Effector memory CD4-positive, alpha-beta T cell (primary cell): ENCODE measurements at places on chromosomes 2 and 18.

DNA sequence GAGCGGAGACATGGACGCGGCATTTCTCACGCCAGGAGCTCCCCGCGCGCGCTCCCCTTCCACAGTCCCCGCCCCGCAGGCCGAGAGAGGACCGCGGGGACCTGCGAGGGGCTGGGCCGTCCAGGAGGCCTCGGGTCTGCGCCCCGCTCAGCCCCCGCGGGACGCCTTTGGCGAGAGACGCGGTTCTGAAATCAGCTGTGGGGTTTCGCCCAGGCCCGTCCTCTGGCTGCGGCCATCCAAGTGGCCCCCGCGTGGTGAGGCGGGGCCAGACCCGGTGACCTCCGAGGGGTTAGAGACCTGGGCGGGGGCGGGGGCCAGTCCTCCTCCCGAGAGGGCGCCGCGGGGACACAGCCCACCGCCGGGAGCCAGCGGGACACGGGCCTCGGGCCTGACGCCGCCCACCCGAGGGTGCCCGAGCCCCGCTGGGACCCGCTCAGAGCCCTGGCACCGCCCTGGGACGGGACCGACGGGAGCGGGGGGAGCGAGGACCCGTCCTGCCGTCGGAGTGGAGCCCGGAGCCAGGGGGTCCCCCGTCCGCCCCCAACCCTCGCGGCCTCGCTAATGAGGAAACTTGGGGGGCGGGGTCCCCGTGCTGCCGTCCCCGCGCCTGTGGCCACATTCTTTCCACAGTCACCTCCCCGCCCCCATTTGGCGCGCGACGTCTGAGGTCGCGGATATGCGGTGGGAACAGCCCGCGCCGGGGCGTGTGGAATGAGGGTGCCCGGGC, 6.1 kb upstream of the SALL3 start:
- no peak for DNase-seq

DNA sequence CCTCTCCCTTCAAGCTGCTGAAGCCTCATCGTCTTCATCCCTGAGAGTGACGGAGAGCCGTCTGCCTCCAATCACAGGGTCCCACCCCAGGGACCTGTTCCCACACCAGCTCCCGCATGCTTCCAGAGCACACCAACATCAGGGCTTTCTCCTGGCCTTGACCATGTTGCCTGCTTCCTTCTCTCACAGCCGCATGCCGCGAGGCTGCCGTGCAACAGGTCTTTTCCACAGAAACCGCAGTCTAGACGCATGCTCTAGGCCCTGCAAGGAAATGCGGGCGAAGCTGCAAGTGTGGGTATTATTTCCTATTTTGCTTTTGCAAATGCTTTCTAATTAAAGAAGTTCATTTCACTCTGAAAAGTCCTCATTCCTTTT, 277.8 kb downstream of the EIPR1 start:
- no peak for DNase-seq

- DNase-seq, result no peak
These were observed 32.8 kb downstream of the INSIG2 start for GRCh38 chr2:118121101-118121500.

- DNase-seq, result no peak
These were observed 178.5 kb downstream of the ERBB4 start for GRCh38 chr2:212360068-212360460.

DNA sequence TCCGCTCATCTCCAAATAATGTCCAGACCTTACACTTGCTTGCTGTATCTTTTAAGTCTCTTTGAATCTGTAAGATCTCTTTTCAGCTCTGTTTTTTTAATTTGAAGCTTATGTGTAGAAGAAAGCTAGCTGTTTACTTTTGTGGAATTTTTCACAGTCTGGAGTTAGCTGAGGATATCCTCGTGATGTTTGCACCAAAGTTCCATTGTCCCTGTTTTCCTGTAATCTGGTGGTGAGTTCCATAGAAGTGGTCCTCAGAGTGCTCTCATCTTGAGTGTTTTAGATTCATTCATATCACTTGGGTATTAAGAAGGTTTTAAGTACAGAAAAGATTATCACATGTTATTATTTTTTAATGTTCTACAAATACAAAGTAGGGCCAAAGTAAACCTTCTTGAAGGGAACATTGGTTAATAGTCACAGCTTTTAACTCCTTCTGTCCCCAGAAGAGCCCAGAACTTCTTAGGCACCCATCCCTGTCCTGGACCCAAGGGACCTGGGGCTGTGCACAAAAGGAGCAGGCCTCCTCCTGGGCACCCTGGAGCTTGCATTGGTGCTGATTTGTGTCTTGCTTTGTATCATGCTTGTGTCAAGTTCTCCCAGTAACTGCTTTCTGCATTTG, 15.0 kb downstream of the MLPH start:
- no peak for DNase-seq

DNA sequence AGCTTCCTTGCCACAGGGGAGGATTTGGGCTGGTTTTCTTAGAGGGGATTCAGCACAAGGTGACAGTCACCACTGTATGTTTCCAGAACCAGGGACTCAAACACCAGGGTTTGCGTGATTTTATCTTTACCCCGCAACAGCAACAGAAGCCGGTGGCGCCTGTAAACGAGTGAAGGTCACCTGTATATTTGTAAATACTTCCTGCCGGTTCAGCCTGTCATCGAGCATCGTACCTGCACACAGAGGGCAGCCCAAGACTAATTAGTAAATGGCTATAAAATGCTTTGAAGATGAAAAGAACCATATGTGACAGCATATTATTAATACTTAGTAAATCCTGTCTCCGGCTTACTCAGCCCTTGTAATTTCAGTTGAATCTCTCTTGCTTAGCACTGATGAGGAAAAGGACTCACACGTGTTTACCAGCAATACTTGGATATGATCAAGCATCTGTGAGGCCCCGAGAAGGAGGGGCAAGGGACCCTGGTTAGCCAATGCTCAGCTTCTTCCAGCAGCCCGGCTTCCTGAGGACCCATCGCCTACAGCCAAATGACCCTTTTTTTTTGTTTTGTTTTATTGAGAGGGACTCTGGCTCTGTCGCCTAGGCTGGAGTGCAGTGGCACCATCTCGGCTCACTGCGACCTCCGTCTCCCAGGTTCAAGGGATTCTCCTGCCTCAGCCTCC, 51.3 kb upstream of the FOSL2 start:
- no peak for DNase-seq

DNA sequence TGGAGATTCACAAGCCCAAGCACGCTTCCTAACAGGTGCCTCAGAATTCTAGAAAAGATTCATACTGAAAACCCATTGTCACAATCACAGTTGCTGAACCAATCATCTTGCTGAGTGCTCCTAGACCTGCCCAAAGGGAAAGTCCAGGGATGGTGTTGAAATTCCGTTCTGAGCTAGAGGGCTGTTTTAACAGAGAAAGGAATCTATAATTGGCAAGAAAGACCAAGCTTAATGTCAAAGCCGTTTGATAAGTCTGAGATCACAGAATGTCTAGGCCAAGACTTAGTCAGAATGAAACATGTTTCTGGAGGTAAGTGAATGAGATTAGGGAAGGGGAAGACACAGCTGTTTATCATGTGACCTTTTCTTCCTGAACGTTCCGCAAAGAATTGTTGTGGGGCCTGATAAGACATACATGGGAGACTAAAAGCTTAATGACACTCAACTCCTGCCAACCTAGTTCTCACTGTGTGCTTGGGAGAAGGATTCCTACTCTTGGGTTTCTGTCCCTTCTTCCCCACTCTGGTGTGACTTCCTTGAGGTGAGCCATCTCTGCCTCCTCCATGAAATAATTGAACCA, 27.5 kb downstream of the PMAIP1 start:
- no peak for DNase-seq

- DNase-seq, result no peak
These were observed 6.9 kb upstream of the KIF3C start for GRCh38 chr2:25989154-25989553.

DNA sequence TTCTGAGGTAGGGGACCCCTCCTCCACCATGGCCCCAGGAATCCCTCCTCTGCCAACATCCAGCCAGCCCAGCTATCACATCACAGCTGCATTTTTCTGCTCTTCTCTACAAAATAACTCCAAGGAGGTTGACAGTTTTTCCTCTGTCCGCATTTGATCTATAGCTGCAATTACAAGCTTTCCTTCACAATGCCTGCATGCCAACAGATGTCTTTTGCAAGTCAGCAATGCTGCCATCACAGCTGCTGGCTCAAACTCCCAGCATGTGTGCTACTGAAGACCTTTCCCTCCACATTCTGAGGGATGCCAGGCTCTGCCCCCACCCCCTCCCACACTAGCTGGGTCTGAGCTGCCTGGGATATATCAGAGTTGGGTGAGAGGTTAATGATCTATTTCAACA, 51.7 kb downstream of the MCFD2 start:
- no peak for DNase-seq

DNA sequence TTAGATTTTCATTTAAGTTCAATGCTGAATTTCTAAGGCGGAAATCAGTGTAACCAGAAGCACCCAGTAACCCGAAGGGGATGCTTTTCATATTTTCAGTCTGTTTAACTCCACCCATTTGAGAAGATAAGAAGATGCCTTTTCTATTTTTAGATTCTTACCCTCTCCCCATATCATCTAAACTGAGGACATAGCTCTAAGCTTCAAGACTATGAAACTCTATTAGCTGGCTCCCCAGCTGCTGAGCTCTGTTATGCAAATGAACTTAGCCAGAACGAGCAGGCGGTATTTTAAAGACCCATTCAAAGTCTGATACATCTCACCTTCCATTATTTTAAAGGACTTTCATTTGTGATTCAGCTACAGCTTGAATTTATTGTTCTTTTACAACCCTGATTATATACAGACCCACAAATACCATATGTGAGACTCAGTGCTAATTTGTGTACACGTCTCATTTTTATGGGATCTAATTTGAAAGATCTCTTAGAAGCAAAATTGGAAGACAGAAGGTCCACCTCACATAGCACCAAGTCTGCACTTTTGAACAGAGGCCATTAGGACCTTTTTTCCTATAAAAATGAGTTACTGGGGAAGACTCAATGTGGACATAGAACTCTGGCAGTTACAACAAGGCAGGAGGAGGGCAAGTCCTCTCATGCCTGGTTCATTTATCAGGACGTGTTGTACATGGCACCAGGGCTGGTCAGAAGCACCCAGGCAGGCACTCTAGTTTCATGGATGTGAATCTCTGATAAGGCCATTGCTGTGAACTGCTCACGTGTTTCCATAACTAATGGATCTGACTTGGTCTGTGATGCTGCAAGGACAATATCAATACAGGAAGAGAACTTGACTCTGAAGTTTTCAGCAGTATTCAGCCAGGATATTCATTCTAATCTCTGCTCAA, 16.3 kb downstream of the CDC42EP3 start:
- DNase-seq, result no peak

DNA sequence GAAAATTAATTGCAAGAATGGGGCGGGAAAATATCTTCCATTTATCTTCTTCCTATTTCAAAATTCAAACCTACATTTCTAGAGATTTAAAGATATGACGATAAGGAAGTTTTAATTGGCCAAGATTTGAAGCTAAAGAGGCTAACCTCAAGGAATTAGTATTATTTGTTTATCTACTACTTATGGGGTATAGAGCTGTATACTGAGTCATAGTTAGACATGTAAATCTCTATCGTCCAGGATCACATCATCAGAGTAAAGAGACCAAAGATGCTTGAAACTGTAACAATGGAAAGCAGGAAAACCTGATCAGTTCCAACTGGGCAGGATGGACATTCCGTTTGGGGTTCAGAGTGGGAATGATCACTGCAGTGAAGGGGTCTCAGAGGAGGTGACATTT, 95.2 kb upstream of the KLF7 start:
- DNase-seq, result no peak

DNA sequence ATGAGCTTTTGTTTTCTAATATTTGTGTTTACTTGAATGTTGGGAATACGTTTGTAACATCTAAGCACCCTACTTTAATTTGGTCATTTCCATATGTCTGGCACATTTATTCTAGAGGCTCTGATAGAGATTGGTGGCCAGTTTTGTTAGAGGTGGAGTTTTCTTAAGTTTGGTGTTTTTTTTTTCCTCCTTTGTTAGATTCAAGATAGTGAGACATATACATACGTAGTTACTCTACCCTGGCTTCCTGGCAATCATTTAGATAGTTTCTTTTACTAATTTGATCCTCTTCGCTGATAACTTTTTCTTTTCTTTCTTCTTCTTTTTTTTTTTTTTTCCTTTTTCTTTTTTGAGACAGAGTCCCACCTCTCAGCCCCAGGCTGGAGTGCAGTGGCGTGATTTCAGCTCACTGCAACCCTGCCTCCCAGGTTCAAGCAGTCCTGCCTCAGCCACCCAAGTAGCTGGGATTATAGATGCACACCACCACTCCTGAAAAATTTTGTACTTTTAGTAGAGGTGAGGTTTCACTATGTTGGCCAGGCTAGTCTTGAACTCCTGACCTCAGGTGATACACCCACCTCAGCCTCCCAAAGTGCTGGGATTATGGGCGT, 26.6 kb downstream of the SMCHD1 start:
- DNase-seq, result no peak

- DNase-seq, result no peak
These were observed 1144.8 kb upstream of the FANCL start for GRCh38 chr2:59385971-59386370.

GRCh38 chr2:73080321-73081131, 9.0 kb upstream of the SFXN5 start:
- no peak for DNase-seq

DNA sequence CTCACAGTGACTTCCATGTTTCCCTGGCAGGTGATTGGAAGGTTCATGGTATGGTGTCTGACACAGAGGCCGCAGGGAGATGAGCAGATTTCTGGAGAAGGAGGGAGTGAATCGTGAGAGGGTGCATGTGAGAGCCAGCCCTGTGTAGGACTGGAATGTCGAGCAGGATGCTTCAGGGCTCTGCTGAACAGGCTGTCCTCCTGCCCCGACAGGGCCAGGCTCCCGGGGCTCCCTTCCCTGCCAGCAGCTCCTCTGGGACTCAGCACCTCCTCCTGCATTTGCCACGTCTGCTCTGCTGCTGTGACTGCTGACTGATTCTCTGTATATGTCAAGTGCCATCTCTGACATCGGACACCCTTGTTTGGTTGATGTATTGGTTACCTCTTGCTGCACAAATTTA, 38.5 kb upstream of the INHBB start:
- no peak for DNase-seq

- DNase-seq, result no peak
These were observed 25.4 kb upstream of the SPOPL start for GRCh38 chr2:138476186-138476585.

DNA sequence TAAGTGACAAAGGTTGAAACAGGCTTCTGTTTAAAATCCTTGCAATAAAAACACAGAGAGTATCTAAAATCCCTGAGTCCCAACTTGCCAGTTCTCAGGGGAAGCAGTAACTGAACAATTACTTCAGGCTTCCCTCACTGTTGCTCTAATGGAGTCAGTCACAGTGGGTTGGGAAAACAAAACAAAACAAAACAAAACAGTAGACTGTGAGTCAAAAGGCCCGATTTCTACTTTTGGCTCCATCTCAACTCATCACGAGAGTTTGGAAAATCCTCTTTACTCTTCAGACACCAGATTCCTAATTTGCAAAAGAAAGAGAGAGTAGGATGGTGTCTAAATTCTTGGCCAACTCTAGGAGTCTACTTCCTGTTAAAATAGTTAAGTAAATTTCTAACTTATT, 1.1 kb downstream of the FSHR start:
- DNase-seq, result no peak

GRCh38 chr2:233865838-233866237, 2.3 kb downstream of the MSL3B start:
- DNase-seq, result no peak

- DNase-seq, result no peak
These were observed 60.3 kb downstream of the CELF4 start for GRCh38 chr18:37505321-37505720.

GRCh38 chr2:217672472-217672871, 330.3 kb downstream of the TNS1 start:
- no peak for DNase-seq
